ENCODE measurements at places on chromosomes 7 and 10.

DNA sequence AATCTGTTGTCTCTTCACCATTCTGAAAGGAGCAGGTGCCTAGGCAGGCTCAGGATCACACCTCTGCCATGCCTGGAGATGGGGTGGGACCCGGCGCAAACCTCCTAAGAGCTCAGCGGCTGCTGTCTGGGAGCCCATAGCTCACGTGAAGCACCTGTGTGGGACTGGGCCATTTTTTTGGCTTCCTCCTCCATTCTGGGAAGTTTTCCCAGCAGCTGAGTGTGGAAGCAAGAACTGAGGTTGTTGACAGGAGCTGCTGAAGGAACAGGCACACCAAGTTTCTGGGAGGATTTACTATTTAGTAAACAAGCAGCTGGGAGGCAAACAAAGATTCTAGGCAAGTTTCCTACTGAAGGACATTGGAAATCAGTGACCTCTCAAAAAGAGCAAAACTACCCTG, 77.3 kb downstream of the FAM13C start:
- ATAC-seq = no peak

DNA sequence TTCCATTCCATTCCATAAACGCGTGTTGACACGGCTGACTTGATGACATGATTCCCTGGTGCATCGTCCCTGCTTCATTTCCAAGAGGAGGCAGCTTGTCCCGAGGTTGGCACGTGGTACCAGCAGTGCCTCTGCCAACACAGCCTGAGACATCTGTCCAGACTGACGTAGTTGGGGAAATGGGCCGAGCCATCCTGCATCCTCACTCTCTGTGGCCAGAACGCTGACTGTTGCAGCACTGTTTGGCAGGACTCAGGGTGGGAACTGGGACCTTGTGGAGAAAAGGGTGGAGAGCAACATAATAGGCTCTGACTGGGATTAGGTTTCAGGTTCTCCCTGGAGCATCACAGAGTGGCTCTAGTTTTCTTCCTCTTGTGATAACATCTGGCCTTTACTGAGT, 118.6 kb upstream of the BTBD16 start:
- ATAC-seq = no peak

DNA sequence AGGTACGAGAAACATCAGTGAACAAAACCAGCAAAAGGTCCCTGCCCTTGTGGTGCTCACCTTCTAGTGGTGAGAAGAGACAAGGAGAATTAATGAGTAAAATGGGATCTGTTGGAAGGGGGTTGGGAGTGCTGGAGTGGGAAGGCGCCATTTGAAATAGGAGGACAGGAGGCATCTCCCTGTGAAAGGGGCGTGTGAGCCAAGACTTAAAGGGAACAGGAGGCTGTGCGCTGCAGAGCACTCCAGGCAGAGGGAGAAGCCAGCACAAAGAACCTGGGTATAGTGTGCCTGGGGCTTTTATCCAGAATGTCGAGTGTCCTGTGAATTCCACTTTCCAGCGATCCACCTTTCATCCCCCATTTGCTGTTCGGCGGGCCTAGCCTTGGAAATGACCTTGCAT, 497.9 kb upstream of the GALNT17 start:
- ATAC-seq = no peak

DNA sequence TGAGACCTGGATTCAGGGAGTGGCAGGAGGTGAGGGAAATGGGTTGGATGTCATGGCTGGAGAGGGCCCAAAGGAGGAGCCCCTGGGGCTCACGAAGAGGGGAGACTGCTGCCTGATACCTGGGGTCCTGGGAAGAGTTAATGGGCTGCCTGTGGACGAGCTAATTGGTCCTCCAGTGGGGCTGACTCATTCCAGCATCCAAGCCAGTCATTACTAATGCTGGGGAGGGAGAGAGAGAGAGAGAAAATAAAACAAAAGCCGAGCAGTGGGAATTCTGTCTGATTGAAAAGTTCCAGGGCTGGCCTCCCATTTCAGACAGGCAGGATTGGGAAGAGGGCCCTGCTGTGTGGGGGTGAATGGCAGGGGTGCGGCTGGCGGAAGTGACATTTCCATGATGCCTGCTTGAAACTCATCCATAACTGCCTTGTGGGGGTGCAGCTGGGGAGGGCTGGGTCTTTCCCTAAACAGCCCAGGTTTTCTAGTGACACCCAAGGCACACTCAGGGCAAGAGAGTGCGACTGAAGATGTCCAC, 297.8 kb downstream of the RPS24 start:
- ATAC-seq = no peak

GRCh38 chr10:78875932-78876331, 192.8 kb upstream of the ZMIZ1 start:
- ATAC-seq = no peak

- ATAC-seq = no peak
Measured at GRCh38 chr10:31413325-31413724, 94.3 kb downstream of the ZEB1 start.

GRCh38 chr10:133442191-133442966, 11.4 kb upstream of the SCART1 start:
- ATAC-seq = no peak
